ENCODE measurements at places on chromosomes 7 and 10. TPM values are rescaled to one million over a fixed set of nuclear protein-coding genes. Genes with fewer than 3 reads are reported as not detected.
A peak's percentile ranks its signal among the peaks of the same experiment; 100 is the strongest.

The PILRB gene
- polyA plus RNA-seq, result 47.9 TPM

The PHKG1 gene
- polyA plus RNA-seq, result 0.32 TPM

The SDK1 gene
- polyA plus RNA-seq, result 1.6 TPM

DNA sequence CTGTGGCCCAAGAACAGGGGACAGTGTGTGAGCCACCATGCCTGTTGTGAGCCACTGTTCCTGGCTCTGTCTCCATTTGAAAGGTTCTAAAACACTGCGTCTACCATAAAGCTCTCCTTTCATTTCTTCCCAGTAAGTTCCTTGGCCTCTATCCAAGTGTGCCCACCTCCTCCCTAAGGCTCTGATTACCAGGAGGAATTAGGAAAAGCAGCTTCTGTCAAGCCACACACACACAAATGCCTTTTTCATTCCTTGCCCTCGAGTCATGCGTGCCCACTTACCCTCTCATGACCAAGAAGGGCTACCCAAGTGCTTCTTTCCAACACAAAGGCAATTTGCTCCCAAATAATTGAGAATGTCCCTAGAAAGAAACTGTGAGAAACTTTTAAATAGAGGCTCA, 70.8 kb upstream of the PARD3 start:
- H3K36me3 ChIP-seq, result no peaks in the 10 kb centered on the region
- H3K4me1 ChIP-seq, result no peaks in the 10 kb centered on the region

GRCh38 chr10:66180581-66181318, 745.1 kb upstream of the LRRTM3 start:
- no peaks in the 10 kb centered on the region for H3K27me3 ChIP-seq
- no peaks in the 10 kb centered on the region for H3K36me3 ChIP-seq
- peak; percentile 71 for DNase-seq
- no peak overlapping the region for H3K4me3 ChIP-seq

GRCh38 chr7:32091608-32092210, 21.5 kb upstream of the PDE1C start:
- H3K27me3 ChIP-seq, result no peaks in the 10 kb centered on the region
- no peak overlapping the region for H3K4me3 ChIP-seq
- H3K27ac ChIP-seq, result no peak overlapping the region
- DNase-seq, result no peak
- H3K4me1 ChIP-seq, result no peaks in the 10 kb centered on the region

DNA sequence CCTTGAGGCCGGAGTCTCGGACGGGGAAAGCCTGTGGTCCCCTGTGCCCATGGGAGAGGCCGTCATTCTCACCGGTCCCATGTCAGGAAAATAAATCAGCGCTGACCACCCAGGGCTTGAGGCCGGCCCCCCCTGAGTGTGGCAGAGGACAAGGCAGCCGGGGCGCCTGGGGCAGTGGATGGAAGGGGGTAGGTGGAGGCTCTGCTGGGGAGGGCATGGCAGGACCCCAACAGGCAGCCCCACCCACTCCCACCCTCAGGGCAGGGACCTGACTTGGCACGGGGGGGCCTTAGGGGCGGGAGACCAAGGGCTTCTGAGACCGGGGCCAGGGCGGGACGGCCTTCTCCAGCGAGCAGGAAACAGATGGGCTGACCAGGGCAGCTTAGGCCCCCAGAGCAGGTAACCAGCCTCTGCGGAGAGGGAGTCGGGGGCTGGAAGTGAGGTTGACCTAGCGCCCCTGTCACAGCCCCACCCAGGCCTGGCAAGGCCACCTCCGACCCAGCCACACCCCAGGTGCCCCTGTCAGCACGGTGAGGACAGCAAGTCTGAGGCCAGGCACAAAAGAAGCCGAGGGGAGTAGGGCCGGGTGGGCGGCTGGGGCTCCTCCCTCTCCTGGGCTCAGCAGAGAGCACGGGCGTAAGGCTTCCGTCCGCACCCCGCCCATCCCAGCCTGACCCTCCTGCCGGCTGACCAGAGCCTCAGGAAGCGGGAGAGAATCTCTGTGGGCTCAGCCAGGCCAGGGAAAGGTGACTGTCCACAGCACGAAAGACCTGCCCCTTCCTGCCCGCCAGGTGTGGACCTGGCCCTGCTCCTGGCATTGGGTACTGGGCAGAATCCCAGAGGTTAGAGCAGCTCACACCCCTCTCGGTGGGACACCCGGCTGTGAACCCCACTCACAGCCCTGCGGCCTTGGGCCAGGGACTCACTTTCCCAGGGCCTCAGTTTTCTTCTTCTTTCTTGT, 87.4 kb downstream of the FOXL3 start:
- DNase-seq, result no peak
- H3K36me3 ChIP-seq, result no peaks in the 10 kb centered on the region
- H3K27ac ChIP-seq, result no peak overlapping the region
- H3K27me3 ChIP-seq, result peaks cover 1% of the 10 kb centered on the region

DNA sequence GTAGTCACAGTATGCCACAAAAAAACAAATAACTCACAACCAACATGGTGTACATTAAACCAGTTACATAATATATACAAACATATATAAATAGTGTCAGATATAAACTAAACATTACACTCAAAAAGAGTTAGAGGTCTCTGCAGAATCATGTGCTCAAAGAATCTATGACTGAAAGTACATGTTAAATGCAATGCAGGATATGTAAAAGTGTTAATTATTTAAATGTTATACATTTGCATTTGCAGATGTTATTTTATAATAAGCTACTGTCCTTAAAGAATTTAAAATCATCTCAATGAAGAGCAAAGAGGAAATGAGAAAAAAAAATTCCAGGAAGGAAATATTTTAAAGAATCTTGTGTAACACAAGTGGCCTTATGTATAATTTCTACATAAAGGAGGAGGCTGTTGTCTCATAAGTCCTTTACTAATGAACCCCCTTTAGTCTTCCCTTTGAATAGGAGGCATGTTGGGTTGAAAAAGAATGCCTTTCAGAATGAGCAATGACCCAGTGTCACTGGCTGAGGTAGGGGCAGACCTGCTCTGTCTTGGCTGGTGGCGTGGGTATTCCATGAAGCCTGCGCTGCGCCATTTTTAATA, 148.9 kb downstream of the ITGA8 start:
- no peaks in the 10 kb centered on the region for H3K4me1 ChIP-seq
- H3K27me3 ChIP-seq, result no peaks in the 10 kb centered on the region
- no peak overlapping the region for H3K27ac ChIP-seq
- H3K36me3 ChIP-seq, result no peaks in the 10 kb centered on the region
- H3K4me3 ChIP-seq, result no peak overlapping the region

- no peaks in the 10 kb centered on the region for H3K27me3 ChIP-seq
- H3K27ac ChIP-seq, result no peak overlapping the region
- H3K4me1 ChIP-seq, result no peaks in the 10 kb centered on the region
- no peaks in the 10 kb centered on the region for H3K36me3 ChIP-seq
Measured at GRCh38 chr10:61663466-61663865, 737 bp downstream of the CABCOCO1 start.

Measured in endothelial cell of umbilical vein (primary cell).